ENCODE measurements at places on chromosomes 6 and 20. TPM values are rescaled to one million over a fixed set of nuclear protein-coding genes. Genes with fewer than 3 reads are reported as not detected.

FKBP5 gene
- total RNA-seq: 14.5 TPM

CCR6 gene
- not detected for total RNA-seq

GNAS-AS1 gene
- total RNA-seq: 0.87 TPM

ZBP1 gene
- total RNA-seq: not detected

TRIM10 gene
- total RNA-seq: not detected

DNAH8 gene
- 0.12 TPM for total RNA-seq

PRSS16 gene
- 0.11 TPM for total RNA-seq

TRDN gene
- total RNA-seq: not detected

C20orf144 gene
- 0.11 TPM for total RNA-seq

HCRTR2 gene
- total RNA-seq: not detected

STMND1 gene
- not detected for total RNA-seq

GPX5 gene
- total RNA-seq: not detected
